ENCODE measurements at places on chromosomes 7 and 10.
A peak's percentile ranks its signal among the peaks of the same experiment; 100 is the strongest.

DNA sequence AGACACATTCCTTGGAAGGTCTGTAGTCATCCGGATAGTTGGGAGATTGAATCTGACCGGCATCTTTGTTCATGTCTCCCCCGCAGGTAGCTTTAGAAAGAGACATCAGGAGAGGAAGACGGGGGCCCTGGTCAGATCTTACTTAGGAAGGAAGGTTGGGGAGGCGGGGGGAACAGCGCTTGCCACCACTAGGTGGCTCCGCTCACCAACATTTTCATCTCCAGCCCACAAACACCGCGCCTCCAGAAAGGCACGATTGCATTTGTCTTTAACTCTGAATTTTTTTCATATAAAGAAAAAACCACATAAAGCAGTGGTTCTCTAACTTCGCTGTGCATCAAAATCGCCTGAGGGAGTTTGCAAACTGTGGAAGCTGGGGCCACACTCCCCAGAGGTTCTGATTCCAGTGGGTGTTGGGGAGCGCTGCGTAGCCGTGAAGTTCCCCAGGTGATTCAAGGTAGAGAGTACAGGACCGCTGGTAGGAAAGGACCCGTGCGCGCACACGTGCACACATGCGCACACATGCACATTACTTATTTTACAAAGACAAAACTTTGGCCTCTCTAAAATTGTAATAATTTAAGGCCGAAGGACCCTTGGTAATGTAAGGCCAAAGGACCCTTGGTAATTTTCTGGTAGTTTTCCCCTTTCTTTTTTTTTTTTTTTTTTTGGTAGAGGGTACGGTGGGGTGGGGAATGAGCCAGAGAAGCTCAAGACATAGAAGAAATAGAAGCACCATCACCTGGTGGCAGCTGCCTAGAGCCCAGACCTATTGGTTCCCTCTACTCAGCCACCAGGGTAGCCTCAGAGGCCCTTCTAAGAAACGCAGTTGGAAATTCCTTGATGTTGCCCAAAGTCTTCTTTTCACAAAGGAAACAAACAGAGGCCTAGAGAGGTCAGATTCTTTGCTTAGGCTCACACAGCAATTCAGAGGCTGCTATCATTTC is 37.4 kb upstream of the OPALIN start:
- peak; percentile 48 for DNase-seq

- DNase-seq: no peak
Observed at GRCh38 chr7:47179812-47180515, 401.9 kb downstream of the TNS3 start.

DNA sequence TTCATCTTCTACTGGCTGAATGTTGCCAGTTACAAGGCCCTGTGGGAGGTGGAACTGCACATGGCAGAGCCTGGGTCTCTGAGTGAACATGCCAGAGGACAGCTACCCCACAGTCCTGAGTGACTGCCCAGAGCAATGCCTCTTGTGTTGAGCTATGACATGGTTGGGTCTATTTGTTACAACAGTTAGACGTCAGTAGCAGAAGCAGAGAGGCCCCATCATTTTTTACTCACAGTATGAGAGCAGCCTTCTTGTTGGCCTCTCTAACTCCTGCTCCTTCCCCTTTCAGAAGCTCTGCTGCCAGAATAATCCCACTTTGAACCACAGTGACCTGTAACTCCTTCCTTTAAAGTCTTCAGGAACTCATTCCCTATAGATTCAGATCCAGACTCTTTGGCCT is 30.8 kb upstream of the NRP1 start:
- no peak for DNase-seq

- DNase-seq: no peak
Observed at GRCh38 chr10:89362929-89363328, 14.9 kb upstream of the IFIT1B start.

DNA sequence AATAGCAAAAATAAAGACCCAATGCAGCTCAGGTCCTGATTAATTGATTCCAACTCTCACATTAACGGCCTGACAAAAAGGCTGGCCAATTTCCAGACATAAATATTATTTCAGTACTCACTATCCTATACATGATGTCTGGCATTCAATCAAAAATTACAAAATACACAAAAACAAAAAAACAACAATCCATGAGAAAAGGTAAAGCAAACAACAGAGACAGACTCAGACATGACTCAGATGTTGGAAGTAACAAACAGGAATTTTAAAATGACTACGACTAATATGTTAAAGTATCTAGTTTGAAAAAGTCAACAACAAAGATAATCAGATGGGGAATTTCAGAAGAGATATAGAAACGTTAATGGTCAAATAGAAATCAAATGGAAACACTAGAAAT is 152.8 kb downstream of the AMPH start:
- DNase-seq: no peak

All from activated T-cell treated with anti-CD3 and anti-CD28 coated beads for 4 hours (primary cell).